DMS53 (cell line): ENCODE measurements at places on chromosomes 7 and 10.
A peak's percentile ranks its signal among the peaks of the same experiment; 100 is the strongest.

DNA sequence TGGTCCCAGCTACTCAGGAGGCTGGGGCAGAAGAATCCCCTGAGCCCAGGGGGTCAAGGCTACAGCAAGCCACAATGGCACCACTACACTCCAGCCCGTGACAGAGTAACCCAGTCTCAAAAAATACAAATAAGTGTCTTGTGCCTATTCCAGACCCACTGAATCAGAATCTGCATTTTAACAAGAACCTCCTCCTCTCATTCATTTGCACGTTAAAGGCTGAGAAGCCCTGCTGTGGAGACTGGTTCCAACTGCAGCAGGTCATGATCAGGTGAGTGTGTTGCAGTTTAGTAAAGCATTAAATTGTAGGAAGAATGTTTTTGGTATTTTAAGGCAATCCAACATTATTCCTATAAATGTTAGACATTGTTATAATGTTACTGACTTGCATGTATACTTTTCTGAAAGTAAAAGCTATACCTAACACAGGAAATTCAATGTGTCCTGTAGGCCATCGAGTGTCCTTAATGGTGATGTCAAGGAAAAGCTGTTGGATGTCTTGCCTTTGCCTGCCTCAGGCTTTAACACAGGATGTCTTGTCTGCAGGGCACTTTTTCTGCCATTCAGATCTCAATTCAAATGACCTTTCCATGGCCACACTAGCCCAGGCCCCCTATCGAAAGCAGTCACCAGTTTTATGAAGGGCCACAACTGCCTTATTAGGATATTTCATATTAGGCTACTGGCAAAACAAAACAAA, 30.4 kb downstream of the MKRN1 start:
- no peak for DNase-seq

- DNase-seq: no peak
Observed at GRCh38 chr10:110915035-110915434, 3.9 kb downstream of the BBIP1 start.

DNA sequence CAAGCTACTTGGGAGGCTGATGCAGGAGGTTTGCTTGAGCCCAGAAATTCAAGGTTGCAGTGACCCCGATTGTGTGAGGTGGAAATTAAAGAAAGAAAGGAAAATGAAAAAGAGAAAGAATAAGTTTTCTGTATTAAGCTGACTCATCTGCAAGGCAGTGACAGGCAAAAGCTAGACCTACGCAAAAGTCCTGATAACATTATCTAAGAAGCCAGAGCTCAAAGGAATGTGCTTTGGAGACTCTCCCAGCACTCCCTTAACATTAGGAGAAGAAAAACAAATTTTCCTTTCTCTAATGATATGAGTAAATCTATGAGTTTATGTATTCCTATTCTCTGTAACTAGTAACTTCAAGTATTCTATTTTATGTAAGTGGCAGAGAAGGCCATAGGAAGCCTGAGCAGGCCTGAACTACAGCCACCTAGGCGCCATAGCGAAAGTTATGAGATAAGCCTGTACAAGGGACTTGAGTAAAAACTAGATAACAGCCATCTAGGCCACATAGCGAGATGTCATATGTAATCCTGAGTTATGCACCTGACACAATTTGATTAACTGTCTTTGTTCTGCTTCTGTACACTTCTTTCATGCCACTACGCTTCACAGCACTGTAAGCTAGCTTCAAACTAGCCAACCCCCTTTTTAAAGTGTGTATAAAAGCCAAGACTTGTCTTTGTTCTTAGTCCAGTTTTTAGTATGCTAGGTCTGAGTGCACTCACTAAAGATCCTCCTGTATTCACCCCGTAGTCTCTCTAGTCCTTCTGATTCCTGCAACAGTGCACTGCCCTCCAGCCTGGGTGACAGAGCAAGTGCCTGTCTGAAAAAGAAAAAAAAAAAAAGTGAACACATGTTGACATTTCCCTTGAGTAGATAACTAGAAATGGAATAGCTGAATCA, 9.4 kb upstream of the ZWINT start:
- peak; percentile 74 for DNase-seq

GRCh38 chr7:70334871-70335270, 736.6 kb downstream of the AUTS2 start:
- DNase-seq: no peak

DNA sequence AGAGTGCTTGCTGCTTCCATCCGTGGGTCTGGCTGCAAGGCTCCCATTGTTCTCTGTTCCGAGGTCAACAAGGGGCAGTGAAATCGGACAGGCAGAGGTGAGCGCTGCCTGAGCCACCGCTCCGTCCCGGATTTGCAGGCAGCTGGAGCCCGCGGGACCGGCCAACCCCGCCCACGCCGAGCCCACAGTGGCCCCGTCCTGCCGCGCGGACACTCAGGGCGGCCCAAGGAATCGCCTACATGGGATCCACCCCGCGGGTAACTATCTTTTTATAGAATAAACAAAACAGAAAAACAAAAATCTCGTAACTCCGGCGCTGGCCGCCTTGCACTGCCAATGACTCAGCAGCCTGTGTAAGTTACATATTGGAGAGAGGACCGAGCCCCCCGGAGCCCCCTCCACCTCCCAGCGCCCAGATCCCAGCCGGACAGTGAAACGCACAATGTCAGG, 1.9 kb downstream of the BNIP3 start:
- DNase-seq: peak; percentile 61

- no peak for DNase-seq
Observed at GRCh38 chr10:123357421-123357930, 203.3 kb downstream of the BUB3 start.

DNA sequence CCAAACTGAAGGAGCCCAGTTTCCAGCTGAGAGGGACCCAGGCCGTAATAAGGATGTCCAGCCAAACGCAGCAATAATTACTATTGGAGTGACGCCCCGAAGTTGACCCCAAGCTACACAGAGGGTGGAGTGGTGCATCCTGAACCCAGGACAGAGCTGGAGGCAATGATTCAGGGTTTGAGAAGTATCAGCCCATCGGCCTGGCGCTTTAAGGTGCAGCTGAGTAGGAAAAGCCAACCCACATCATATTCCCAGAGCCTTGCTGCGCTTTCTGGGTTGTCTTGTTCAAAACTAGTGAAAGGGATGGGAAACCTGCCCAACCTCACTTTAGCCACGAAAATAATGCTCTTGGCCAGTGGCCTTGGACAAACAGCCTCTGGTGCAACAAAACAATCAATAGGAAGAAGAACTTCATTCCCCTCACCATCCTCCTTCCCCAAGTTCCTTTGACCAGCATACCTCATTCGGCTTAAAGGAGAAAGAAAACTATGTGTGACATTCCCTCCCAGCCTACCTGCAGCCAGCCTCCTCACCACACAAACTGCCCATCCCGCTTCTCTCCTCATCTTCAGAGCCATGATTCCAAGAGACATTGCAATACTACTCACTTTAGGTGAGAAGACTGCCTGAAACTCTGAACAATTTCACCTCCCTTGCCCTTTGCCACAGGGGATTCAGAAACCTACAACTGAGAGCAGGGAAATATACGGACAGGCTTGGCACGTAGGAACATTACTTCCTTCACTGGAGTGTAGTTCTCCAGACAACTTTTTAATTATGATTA, 217.2 kb upstream of the MKLN1 start:
- DNase-seq: peak; percentile 83

- peak; percentile 94 for DNase-seq
Observed at GRCh38 chr10:23343591-23344240, 881 bp downstream of the C10orf67 start.

- DNase-seq: no peak
Observed at GRCh38 chr7:80184693-80185092, 50.1 kb downstream of the GNAI1 start.

DNA sequence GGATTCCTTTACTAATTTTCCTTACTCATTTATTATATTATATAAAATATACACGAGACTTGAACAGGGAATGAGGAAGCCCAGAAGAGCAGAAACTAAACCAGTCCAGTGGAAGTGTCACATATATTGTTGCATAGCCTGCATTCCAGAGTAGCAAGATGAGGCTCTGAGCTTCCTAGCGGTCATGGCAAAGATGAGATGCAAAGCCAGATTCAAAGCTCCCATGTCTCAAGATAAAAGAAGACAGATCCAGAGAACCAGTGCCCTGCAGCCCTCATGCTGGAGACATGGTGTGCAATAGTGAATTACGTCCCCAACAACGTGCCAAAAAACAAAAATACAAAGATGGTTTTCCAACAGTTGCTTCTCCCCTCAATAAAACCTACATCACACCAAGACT, 59.7 kb downstream of the COBL start:
- DNase-seq: no peak

- no peak for DNase-seq
Observed at GRCh38 chr10:15710455-15710854, 9.3 kb downstream of the ITGA8 start.

GRCh38 chr7:155917836-155918430, 105.7 kb upstream of the SHH start:
- peak; percentile 17 for DNase-seq

GRCh38 chr7:83394776-83395175, 232.1 kb upstream of the PCLO start:
- peak; percentile 7 for DNase-seq

DNA sequence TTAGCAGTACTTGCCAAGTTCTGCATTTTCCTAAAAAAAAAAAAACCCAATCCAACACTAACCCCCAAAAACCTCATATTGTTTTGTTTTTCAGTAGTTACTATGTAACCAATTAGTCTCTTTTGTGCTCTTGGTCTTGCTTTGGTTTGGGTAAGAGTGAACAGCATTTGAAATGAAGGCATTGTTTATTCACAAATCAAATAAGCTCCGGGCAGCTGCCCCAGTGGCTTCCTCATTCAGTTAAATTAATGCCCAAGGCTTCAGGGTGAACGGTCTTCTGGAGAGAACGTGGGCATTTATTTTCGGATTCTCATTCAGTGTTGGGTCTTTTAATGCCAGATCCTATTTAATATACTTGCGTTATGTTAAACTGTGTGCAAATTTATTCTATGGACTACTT, 108.7 kb downstream of the GFRA1 start:
- no peak for DNase-seq

DNA sequence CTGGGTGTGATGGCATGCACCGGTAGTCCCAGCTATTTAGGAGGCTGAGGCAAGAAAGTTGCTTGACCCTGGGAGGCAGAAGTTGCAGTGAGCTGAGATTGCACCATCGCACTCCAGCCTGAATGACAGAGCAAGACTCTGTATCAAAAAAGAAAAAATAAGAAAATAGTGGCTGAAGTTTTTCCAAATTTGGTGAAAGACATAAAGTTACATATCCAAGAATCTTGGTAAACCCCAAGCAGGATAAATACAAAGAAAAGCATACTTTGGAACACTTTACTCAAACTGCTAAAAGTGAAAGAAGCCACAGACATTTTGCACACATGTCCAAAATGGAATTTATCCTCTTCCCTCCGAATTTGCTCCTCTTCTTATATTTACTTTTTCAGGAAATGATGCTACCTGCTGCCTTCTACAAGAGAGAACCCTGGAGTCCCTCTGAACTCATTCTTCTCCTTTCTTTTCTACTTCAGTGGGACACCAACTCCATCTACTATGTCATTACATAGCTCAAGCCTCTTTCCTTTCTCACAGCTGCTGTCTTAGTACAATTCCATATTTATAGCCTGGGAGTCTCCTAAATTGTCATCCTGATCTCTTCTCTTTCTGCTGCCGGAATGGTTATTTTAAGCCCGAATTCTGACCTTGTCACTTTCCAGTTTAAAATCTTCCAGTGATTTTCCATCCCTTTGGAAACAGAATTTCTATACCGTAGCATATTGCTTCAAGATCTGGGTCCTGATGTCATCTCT, 17.3 kb upstream of the SMNDC1 start:
- no peak for DNase-seq

DNA sequence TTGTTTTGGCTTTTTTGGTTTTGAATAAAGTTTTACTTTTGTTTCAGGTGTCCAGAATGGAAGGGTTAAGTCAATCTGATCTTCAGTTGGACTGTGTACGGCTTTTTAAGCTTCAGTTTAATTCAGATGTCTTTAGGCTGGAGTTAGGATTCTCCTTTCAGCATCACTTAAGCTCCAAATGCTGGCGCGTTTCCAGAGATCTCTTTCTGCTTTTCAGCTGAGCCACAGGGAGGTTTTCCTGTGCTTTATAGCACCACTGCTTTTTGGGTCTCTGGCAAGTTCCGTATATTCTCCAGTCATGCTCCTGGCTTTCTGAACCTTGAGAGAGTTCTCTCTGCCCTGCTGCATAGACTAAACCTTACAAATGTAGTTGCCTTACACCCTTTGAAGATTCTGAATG, 60.0 kb downstream of the VTI1A start:
- no peak for DNase-seq

DNA sequence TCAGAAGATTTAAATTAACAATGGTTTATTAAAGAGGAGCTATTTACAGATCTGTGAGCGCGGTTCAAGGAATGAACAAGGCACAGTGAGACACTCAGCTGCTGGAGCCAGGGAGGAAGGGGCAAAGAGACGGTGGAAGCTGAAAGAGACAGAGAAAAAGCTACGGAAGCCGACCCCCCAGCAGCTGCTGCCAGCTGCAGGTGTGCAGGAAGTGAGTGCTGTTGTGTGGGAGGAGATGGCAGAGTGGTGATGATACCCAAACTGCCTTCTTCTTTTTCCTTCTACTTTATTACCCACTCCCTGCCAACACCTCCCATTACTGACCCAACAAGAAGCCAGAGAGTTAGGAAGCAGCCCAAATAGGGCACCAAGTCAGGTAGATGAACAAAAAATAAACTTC, 41.9 kb upstream of the MBL2 start:
- no peak for DNase-seq

DNA sequence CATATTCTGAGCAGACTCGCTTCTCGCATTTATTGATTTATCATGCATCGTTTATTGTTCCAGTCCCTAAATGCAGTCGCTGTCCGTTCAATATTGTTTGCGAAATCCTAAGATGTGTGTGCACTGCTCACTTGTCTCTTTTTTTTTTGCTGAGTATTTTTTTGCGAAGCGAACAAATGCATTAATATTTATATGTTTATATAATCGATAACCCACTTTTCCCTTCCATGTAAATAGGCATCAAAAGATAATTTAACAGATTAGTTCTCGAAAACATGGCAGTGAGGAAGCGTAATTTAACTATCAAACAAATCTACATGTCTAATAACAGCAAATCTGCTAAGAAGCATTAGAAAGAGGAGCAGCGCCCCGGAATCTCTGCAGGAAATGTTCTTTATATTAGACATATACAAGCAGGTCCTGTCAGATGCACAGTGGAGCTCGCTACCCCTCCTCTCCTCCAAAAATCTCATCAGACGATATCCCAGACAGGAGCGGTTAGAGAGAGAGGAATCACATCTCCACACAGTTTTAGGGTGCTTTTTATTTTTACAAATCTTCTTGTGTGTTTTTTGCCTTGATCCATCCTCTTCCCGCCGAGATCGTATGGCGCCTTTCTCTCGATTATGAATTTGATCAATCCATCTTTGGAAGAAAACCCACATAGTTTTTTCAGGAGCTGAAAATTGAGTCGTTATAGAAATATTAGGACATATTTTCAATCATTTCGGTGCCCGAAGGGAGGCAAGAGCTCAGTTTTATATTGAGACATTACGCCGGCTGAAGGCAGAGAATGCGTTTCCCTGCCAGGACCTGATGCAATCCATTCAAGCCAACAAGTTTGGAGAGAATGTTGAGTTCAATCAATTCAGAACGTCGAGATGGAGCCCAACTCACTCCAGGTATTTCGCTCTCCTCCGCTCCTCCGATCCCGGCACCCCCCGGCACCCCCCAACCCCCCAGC, at the start of gene ARID5B:
Gene ARID5B, plus strand, starts transcription at position 871 of the 964 bp plus-strand sequence. Its CDS starts 11 bp downstream, at position 882.
- peak; percentile 88 for DNase-seq
